Anterior cingulate cortex (tissue), 58 donors: ENCODE measurements at places on chromosomes 13 and 19.

GRCh38 chr13:29730253-29730652 is 120.2 kb downstream of the UBL3 start:
- no peak for DNase-seq

GRCh38 chr19:14150041-14150769 is 13.8 kb upstream of the ASF1B start:
- no peak for DNase-seq

- peak; percentile 65 for DNase-seq
Observed at GRCh38 chr13:44237276-44237767, 136.3 kb upstream of the SERP2 start.

GRCh38 chr19:45173816-45174215 is 4.2 kb downstream of the TRAPPC6A start:
- no peak for DNase-seq

DNA sequence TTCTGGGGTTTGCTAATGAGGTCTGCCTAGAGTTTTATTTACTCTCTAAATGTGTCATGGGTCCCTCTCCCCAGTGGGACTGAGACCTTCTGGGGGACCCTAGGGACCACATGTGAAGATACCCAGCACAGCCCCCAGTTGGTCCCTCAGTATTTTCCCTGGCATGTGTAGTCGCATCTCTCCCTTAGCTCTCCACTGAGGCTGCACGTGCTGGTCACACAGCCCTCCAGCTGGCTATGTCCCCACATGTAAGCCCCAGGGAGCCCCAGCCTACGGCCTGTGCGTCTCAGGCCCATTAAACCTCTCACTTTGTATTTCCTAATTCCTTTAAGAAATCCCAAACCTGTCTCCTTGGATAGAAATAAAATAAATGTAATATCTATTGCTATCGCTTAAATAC is 189.6 kb upstream of the TSHZ3 start:
- no peak for DNase-seq

- DNase-seq: no peak
Observed at GRCh38 chr19:35784503-35785338, 9.4 kb downstream of the ARHGAP33 start.

GRCh38 chr13:95118541-95119324 is 182.5 kb downstream of the ABCC4 start:
- no peak for DNase-seq

DNA sequence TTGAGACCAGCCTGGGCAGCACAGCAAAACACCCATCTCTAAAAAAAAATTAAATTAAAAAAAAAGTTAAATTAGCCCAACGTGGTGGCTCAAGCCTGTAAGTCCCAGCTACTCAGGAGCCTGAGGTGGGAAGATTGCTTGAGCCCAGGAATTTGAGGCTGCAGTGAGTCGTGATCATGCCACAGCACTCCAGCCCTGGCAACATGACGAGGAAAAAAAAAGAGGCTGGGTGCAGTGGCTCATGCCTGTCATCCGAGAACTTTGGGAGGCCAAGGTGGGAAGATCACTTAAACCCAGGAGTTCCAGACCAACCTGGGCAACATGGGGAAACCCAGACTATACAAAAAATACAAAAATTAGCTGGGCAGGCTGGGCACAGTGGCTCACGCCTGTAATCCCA is 2.2 kb upstream of the TMEM161A start:
- DNase-seq: no peak

- DNase-seq: no peak
Observed at GRCh38 chr13:113117335-113117872, 5.2 kb upstream of the F10 start.
